ENCODE measurements at places on chromosomes 7 and 10.

- no peak for DNase-seq
These were observed 178.3 kb upstream of the KLF14 start for GRCh38 chr7:130912082-130912861.

DNA sequence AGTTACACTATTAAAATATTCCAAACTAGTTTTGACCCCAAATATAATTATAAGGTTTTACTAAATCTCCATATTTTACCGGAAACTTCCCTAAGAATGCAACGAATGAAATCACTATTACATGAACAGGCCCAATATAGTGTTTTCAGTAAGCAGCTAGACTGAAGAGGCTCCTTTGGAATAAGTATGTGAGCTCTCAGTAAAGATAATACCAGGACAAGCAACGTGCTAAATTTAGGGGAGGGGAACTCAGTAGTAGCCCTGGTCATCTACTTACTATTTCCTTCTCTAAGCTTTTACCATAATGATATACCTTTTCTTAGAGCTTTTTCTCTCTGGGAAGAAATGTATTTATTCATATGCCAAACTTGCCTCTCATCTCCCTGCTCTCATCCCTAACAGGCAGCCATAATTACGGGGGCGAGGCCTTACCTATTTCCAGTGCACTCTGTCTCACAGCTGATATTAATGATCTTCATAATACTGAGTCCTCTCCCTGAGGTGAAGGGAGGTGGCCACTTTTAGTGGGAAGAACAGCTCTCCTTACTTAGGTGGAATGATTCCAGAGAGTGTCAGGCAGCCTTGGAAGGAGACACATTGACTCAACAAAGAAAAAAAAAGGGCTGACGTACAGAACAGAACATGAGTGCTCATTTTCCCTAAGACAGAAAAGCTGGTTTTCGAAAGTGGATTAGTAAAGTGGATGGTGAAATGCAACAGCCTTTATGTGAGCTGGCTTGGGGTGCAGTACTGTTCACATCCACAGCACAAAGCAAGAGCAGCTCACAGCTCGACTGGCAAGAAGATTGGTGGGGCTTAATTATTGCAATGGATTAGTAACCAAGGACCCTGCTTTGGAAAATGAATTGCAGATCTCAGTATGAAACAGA lies 165.4 kb downstream of the GLI3 start:
- no peak for DNase-seq

DNA sequence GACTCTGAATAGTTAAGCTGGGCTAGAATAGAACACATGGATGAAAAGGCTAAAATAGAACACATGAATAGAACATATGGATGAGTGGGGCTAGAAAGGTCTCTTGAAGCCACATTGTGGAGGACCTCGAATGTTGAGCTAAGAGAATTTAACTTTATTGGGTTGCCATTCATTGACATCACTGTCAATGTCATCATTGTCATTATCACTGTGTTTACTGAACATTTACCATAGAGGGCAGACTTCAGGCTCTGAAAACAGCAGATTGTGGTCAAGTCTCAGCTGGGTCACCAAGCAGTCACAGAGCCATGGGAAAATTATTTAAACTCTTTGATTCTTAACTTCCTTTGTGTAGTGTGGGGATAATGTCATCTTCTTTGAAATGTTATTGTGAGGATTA lies 80.4 kb downstream of the WDFY4 start:
- no peak for DNase-seq

DNA sequence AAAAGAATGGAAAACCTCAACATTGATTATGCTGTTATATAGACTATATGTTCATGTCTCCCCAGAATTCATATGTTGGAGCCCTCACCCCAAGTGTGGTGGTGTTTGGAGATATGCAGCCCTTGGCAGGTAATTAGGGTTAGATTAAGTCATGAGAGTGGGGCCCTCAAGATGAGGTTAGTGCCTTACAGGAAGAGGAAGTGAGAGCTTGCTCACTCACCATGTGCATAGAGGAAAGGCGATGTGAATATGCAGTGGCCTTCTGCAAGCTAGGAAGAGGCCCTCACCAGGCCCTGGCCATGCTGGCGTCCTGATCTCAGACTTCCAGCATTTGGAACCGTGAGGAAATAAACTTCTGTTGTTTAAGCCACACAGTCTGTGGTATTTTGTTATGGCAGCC lies 14.8 kb downstream of the ZNF33A start:
- DNase-seq, result no peak

- DNase-seq, result no peak
These were observed 341.6 kb upstream of the MEOX2 start for GRCh38 chr7:16028103-16028502.
